CD8-positive, alpha-beta memory T cell (primary cell): ENCODE measurements at places on chromosomes 5 and 9.

GRCh38 chr5:102971676-102972293 is 148.2 kb downstream of the GIN1 start:
- DNase-seq, result peak; percentile 7

DNA sequence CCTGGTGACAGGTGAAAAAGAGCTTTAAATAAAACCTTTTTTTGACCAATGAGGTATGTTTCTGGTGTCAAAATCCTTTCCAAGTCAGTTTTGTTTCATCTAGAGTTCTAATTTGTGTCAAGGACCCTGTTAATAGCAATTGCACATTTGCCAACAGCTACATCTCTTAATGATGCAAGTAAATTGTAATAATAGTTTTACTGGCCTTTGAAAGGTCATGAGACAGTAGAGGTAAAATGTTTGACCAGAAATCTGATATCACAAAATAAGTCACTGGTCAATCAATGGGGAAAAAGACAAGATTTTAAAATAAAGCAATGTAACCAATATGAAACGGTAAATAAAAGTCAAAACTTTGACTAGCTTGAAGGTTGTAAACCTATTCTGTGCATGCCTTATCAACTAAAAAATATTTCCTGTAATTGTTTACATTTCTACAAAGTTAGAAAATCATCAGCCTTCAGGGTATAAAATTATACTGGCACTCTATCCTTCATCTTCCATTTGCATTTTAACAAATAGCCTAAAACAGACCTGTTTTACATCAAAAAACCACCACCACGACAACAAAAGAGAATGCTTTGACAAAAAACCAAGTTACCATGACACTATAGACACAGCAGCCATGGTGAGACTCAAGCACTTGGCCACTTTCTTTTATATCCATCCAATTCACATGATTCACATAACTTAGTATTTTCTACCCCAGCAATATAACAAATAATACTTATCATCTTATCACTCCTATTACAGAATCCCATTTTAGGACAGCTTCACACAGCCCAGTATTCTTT is 3.0 kb downstream of the NADK2 start:
- no peak for DNase-seq

DNA sequence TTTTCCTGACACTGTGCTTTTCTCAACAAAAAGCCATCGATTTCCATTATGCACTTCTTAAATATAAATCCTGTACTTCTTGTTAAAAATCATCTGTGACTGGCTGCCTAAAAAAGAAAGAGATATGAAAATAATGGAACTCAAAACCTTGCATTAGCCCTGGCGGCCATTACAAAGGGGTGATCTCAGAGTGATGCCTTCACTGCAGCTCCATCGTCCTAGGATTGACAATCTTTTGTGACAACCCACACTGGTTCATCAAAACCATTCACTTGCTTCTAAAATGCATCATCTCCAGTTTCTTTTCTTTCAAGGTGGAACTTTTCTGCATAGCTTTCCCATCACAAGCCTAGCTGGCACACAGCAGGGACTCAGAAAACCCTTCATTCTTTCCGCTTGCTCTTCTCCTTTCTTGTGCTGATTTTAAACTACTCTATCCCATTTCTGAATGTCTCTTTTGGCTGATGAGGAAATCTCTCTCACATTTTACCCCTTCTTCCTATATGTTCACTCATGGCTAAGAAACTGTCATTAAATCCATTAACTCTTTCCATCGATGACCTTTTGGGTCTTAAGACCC is 351.9 kb downstream of the GLIS3 start:
- no peak for DNase-seq

- no peak for DNase-seq
These were observed 84.0 kb downstream of the SEC61B start for GRCh38 chr9:99305820-99306811.

GRCh38 chr5:176762489-176762888 is 47.9 kb upstream of the UNC5A start:
- DNase-seq, result no peak

DNA sequence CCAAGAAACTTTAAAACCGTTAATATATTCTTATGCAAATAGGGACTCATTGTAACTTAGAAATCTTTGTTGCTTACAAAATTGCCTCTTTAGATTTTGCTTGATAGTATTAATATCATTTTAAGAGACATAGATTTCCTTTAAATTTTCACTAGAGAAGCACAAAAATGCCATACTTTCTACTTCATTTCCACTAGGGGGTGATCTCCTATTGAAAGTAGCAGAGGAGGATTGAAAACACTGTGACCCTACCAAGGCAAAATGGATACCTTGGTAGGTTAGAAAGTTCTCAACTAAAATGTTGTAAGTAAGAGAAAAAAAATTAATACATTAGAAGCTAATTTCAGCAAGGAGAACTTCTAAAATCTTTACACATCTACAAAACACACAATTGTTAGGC is 204.9 kb downstream of the CHSY3 start:
- peak; percentile 3 for DNase-seq

DNA sequence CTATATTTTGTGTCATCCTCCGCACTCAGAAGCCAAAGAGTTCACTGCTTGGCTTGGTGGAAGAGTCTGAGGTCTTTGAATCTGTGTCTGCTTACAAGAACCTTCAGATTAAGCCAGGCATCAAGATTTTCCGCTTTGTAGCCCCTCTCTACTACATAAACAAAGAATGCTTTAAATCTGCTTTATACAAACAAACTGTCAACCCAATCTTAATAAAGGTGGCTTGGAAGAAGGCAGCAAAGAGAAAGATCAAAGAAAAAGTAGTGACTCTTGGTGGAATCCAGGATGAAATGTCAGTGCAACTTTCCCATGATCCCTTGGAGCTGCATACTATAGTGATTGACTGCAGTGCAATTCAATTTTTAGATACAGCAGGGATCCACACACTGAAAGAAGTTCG is 19.2 kb downstream of the TIGD6 start:
- no peak for DNase-seq

DNA sequence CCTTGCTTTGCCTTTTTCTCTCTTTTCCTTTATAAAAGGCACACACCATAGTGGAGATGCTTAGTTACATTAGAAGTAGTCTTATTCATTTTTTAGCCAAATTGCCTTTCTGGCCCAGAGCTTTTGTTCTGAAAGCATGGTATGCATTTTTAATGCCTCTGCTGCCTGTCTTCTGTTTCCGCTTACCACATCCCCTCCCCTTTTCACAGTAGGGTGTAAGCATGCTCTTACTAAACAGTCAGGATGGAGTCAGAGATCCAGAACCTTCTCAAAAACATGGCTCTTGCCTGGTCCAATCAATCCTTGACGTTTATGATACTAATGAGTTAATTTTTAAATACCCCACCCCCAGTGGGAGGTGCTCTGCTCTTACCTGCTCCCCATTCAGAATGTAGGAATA is 22.5 kb downstream of the PPP3R2 start:
- DNase-seq, result peak; percentile 23

GRCh38 chr5:145787001-145787400 is 48.1 kb downstream of the PRELID2 start:
- no peak for DNase-seq

DNA sequence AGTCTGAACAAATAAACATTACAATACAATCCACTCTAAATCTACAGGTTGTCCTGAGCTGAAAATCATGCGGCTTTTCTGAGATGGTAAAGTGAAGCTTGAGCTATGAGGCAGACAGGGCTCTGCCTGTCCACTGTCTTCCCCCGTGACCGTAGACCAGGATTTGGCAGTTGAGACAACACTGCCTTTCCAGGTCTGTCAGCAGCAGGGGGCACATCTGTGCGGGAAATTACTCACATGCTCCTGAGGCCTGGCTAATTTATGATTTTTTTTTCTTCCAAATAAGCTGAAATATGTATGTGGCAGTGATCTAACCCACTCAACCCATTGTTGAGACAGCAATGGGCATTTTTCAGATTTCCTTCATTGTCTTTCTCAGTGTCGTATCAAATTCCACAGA is 307.9 kb downstream of the FBXL7 start:
- DNase-seq, result no peak

DNA sequence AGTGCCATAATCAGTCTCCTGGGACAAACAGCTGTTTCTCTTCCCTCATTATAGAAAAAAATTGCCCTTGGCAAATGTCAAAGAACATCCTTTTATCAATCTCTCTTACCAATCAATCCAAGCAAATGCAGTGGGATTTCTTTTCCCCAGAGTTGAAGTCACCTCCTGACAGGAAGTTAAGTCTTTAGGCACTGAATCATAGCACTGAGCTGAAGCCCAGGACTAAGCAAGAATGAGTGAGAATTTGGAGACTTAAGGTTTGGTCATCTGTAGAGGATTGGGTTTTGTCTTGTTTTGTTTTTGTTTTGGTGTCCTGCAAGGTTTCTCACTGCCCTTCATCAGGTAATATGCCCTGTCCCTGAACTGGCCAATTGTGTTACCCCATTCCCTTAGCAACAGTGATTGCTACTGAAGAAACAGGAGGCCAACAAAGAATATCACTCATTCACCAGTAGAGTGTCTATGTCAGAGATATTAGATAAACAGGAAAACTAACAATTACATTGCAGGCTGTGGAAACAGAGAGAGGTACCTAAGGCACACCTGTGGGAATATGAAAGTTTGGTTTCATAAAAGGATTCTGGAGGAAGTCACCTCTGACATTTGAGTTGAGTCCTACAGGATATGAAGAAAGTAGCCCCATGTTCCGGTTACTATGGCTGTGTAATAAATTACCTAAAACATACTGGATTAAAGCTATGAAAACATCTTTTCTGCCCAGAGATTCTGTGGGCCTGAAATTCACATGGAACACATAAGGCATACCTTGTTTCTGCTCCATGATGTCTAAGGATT is 4.5 kb upstream of the FXN start:
- DNase-seq, result no peak

GRCh38 chr5:39420482-39421145 is 4.2 kb downstream of the DAB2 start:
- no peak for DNase-seq

DNA sequence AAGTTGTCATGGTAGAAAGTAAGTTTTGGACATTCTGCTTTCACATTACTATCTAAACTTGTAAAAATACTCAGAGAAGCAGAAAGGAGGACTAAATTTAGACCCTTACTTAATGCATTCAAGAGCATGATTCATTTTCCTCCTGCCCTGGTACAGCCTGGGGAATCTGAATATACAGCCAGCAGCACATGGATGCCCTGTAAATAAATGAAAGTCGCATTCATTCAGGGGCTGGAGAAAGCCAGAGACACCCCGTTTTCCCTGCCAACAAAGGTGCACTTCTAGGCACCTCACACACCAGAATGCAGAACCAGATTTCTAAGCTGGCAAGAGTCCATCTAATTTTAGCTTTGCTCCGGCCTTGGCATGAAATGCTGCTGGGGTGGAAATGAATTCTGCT is 172.7 kb upstream of the KLF9 start:
- no peak for DNase-seq

- DNase-seq, result no peak
These were observed 744 bp downstream of the OTULIN start for GRCh38 chr5:14665101-14665822.

DNA sequence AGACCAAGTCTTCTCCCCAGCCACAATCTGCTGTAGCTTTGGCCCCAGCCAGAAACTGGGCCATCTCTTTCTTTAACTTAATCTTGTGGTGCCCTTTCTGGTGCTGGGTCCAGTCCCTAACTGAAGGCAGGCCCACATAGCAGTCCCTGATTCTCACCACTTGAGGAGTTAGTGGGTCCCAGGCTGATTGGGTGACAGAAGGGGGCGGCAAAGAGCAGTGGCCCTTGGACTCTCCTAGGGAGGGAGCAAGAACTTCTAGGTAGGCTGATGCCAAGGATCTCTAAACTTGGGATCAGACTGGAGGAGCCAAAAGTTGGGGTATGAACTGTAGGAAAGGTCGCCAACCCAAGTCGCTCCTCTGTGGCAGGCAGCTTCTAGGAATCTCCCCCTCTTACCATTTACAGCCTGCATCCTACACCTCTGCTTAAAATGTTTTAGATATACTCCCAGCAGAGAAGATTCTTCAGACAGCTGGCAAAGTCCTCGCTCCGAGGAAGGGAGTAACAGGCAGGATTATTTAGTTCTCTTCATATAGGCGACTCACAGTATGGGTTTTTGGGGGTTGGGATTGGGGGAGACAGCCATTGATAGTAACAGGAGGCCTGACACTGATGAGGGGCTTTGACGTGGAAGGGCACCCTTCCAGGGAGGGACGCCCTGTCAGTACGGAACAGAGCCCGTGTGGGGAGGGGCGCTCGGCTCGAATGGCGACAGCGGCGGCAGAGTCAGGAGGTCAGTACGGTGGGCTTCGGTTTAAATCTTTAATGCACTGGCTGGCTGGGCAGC is 2.0 kb upstream of the CCL27 start:
- peak; percentile 68 for DNase-seq

DNA sequence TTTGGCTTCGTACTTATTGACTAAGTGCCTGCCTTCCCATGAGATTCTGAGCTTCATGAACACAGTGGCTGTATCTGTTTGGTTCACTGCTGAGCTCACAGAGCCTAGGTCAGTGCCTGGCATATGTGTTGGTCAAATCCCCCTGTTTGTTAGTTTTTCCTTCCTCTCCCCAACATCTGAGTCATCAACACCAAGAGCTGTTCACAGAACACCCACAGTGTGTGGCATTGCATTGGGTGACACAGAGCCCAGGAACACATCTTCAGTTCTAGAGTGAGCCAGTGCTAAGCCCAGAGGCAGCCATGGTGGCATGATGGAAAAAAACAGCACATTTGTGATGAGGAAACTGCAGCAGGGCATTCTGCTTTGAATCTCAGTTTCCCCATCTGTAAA is 294.6 kb downstream of the SEC61B start:
- DNase-seq, result no peak

DNA sequence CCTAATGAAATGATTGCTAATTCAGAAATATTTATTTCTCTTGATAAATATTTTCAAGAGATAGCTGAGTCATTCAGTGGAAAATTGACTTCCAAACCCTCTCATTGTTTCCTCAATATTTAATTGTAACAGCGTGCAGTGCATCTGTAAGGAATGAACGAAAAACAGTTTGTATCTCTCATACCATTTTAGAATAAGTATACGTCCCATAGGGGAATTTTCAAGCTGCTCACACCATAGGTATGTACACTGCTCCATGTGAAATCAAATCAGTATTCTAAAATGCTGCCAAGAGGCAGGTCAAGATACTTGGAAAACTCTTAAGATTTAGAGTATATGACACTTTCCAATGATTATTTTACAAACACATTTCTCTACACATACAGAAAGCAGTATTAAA is 202.2 kb downstream of the ARL15 start:
- no peak for DNase-seq

- DNase-seq, result no peak
These were observed 73.7 kb downstream of the GTF3C4 start for GRCh38 chr9:132743931-132744479.

DNA sequence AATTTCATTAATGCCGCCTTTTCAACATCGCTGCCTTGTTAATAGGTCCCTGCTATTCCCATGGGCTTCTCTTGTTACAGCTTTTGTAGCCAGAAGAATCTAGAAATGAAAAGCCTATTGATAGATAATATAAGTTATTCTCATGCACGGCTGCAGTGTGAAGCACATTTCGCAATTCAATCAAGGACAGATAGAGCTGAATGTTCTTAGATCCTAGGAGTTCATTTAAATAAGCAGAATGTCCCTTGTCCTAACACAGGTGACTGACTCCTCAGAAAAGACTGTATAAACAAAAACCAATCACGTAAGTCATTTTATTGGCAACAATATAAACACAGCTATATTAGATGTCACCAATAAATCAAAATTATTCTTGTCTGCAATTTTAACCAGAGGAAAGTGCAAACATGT is 9.4 kb downstream of the GLIS3 start:
- DNase-seq, result no peak
